ENCODE measurements at places on chromosomes 1 and 21.
A peak's percentile ranks its signal among the peaks of the same experiment; 100 is the strongest.

- no peak for DNase-seq
Measured at GRCh38 chr1:56626546-56626945, 18.6 kb upstream of the PRKAA2 start.

- no peak for DNase-seq
Measured at GRCh38 chr1:64965366-64966157, 787 bp downstream of the JAK1 start.

DNA sequence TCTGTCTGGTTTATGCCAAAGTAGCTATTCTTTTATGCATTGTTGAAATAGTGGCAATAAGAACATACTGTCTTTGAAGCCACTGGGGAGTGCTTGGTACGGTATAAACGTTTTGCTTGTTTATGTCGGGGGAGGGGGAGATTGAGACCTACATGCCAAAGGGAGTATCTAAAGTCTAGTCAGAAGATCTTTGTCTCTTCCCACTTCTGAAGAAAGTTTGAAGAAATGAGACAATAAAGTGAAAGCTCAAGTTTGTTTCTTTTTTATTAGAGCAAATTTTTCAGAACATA is 6.8 kb downstream of the AKIRIN1 start:
- no peak for DNase-seq

GRCh38 chr1:237244778-237245177 is 202.8 kb downstream of the RYR2 start:
- DNase-seq: no peak

- DNase-seq: no peak
Measured at GRCh38 chr1:110133436-110133835, 16.9 kb upstream of the SLC6A17 start.

- no peak for DNase-seq
Measured at GRCh38 chr1:161725908-161726472, 4.6 kb downstream of the FCRLB start.

DNA sequence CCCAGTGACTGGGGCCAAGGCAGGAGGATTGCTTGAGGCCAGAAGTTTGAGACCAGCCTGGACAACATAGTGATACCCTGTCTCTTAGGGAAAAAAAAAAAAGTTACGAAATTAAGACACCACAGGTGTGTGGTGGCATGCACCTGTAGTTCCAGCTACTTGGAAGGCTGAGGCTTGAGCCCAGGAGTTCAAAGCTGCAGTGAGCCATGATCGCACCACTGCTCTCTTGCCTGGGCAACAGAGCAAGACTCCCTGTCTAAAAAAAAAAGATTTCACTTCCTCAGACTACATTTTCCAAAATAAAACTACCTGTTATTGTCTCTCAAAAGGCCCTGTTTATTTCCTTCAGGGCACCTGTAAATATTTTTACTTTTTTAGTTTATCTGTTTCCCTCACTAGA is 4.7 kb upstream of the STK40 start:
- no peak for DNase-seq

DNA sequence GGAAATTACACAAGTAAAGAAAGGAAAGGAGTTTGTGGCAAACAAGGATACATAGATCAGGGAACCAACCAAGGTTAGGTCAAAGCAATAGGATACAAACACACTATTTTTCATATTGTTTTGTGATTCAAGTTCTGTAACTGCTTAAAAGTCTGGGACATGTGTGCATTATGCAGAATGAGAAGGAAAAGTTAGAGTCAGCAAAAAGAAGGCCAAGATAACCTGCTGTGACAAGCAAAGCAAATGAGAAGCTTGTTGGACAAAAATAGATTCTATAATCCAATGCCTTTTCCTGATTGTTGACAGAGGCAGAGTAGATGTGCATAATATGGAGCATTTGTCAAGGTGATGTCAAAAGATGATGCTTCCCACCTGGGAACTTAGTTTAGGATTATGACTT is 556.0 kb upstream of the CXADR start:
- DNase-seq: no peak

DNA sequence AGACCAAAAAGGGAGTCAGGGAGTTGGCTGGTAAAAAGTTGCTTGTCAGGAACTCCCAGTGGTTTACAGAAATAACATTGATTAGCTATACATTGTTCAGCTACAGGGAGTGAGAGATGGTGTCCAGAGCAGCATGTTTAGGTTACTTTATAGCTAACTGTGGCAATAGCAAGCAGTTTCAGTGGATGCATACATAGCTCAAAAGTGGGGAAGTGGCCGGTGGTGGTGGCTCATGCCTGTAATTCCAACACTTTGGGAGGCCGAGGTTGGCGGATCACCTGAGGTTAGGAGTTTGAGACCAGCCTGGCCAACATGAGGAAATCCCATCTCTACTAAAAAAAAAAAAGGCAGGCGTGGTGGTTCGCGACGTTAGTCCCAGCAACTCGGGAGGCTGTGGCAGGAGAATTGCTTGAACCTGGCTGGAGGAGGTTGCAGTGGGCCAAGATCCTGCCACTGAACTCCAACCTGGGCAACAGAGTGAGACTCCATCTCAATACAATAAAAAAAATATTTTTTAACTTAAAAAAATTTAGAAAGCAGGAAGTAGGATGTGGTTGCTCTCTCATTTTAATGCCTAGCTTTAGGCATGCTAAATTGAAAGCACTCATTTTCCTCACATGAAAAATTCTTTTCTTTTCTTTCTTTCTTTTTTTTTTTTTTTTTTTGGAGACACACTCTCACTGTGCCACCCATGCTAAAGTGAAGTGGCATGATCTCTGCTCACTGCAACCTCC is 109.7 kb downstream of the PPIAL4G start:
- no peak for DNase-seq

DNA sequence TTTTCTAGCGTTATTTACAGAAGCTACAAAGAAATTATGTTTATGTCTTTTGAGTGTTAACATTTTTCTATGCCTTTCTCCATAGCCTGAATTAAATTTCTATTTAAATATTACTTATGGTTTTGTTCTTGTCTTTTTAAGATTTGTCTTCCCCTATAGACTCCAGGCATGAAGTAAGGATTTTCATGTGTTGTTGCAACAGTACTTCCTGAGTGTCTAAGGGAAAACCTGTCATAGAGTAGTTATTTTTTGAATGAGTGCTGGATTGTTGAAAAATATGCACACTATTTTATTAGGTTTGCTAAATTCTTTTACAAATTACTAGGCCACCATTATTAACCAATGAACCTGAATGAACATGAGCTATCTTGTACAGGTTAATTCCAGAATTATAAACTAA is 27.1 kb downstream of the SAMSN1 start:
- DNase-seq: no peak

- no peak for DNase-seq
Measured at GRCh38 chr1:210405316-210405715, 76.6 kb downstream of the HHAT start.

DNA sequence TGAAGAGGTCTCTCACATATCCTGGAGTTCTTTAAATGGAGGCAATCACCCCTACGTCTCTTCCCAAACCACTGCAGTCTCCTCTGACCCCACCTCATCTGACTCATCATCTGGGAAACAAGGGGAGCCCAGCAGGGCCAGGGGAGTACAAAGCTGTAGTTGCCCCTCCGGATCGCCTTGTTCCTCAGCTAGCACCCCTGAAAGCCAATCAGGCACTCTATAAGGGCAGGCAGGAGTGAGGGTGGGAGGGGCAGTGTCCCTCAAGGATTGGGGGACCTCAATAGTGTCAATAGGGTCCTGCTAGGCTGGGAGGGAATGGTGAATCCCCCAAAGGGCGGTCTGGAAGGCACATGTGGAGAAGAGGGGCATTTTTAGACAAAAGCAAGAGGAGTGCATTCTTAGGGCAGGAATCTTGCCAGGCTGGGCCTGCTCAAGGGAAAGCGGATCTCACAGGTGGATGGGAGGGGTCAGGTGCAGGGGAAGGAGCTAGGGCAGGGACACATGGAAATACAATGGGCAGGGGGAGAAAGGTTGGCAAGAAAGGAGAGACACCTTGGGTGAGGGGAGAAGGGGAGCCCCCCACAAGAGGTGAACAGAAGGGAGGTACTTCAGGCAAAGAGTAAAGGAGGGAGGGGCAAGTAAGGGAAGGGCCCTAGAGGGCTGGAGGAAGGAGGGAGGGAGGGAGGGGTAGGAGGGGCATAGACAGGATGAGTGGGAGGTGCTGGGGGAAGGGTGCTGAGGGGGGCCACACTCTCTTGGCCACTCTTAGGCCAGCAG is 5.8 kb downstream of the SHISA4 start:
- no peak for DNase-seq

GRCh38 chr1:1291023-1291528 is 10.8 kb downstream of the SCNN1D start:
- no peak for DNase-seq

GRCh38 chr1:53025034-53025768 is 36.8 kb upstream of the PODN start:
- DNase-seq: no peak

DNA sequence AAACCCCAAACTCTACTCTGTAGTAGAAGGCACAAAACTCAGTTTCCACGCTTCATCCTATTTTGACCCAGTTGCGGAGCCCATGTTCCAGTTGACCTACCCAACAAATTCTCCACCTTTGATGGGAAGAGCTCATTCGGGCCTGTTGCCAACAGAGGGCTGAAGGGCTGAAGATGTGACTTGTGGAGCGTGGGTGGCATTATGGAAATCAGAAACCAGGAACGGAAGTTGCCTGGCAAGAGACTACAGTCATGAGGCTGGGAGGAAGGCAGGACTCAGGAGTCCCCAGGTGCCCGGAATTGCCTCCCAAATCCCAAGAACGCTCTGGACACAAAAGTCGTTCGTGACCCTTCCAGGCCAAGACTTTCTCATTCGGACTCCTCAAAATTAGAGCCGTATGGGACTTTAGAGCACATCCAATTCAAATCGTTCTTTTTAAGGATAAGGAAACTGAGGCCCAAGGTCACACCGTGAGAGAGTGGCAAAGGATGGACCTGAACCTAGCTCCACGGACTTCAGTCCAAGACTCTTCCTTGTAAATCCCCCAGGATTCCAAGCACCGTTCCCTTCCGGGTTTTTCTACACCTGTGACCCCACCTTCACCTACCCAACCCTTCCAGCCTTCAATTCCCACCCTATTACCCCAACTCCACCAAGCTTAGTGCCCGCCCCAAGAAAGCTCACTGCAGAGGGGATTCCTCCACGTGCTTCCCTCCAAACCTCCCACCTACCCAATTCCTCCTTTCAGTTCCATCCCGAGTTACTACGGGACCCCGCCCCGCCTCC is 739 bp downstream of the SMG5 start:
- DNase-seq: peak; percentile 48

DNA sequence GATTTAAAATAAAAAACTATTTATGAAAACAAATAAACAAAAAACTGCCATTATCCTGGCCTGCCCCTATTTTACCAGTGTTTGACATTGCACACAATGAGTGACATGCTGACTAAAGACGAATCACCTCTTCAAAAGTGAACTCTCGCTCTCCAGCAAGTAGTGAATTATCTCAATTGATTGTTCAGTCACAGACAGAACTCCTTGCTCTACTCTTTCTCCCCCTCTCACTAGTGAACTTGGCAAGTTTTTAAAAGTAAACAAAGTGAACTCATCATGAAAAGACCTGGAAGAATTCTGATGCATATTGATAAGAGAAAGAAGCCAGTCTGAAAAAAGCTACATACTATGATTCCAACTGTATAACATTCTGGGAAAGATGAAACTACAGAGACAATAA is 4.7 kb upstream of the C1orf52 start:
- DNase-seq: no peak

DNA sequence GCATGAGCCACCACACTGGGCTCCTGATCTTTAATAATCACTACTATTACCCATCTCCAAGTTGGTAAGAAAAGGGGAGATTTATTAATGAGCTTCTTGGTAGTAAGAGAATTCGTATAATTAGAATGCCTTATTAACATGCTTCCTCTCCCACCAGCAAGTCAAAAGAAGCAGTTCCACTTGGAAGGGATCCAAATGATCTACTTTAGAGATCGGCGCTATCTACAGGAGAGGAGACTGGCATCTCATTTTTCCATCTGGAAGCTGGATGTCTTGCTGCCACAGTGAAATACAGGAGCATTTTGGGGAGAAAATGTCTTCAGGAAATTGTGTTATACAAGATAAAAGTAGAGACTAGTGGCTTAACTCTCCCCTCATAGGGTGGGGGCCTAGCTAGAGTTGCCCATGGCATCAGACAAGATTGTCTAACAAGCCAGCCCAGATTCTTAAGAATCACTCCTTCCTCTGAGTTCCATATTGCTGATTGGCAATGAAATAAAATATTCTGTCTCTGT is 33.6 kb upstream of the CAMSAP2 start:
- no peak for DNase-seq

GRCh38 chr1:156705321-156705917 is at the start of gene CRABP2:
Gene CRABP2, minus strand, starts transcription at chr1:156705583. Its CDS starts 137 bp downstream, at chr1:156705446.
- no peak for DNase-seq

DNA sequence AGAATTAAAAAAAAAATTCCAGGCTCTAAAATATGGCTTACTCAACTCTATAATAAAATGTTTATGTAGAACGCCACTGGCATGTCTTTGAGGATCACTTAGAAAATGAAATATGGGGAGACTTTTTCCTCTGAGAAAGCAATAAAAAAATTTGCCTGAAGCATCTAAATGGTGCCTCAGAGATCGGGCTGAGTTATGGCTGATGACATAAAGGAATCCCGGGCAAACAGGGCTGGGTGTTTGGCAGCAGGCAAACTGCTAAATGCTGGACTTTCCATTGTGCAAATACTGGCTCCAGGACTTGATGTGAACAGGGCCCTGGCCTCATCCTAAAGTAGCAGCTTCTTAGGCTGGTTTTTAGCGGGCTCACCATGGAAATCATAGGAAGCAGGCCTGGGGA is 44.5 kb upstream of the C1orf87 start:
- no peak for DNase-seq

GRCh38 chr1:147562819-147563218 is 21.5 kb downstream of the BCL9 start:
- DNase-seq: no peak

DNA sequence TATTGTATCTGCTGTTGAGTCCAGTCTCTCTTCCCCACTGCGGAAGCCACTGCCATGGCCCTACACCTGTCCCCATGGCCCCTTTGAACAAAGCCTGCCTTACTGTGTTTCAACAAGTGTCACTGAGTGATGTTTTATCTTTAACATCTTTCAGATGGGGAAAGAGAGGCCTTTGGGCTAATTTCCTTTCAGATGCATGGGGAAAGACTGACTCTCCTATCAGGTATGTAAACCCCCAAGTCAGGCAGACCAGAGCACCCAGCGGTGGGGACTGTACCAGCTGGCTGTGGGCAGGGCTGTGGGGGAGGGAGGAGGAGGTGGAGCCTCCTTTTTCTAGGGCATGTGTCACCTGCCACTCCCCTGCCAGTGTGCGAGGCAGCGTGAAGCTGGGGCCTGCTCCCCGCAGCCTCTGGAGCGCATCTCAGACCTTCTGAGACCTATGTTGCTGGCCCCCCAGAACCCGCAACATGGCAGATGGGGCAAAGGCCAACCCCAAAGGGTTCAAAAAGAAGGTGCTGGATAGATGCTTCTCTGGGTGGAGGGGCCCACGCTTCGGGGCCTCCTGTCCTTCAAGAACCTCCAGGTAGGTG is at the start of gene PLA2G2F:
PLA2G2F (plus strand) TSS at position 363 of the 590 bp plus-strand sequence; CDS start at position 468, 105 bp downstream.
- no peak for DNase-seq

DNA sequence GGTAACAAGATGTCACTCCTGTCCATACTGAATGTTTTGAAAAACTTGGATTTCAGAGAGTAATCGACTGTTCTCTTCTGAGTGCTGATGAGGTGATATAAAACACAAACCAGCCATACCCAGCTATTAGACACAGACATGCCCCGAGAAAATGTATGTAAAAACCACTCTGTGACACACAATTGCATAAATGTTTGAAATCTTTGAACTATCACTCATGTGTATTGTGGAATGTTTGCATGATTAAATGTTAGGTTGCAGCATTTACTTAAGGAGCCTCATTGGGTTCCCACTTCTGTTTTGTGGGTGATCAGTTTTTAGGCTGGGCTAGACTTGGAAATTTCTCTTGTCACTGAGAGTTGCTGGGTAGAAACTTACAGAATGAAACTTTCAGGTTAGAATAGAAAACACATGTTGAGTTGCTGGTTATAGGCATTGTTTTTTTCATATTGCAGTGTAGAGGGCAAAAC is 270.4 kb upstream of the B3GALT2 start:
- DNase-seq: no peak
